Cerebellum (tissue), 4 donors: ENCODE measurements at places on chromosomes 12 and 14. TPM values are rescaled to one million over a fixed set of nuclear protein-coding genes. Genes with fewer than 3 reads are reported as not detected.

Gene ENDOU
- not detected for total RNA-seq

Gene TEX52
- total RNA-seq, result not detected

Gene KRT7
- total RNA-seq, result not detected

Gene SDR9C7
- 0.18 TPM for total RNA-seq

Gene EML1
- 26.8 TPM for total RNA-seq

Gene NID2
- total RNA-seq, result 35.4 TPM

Gene MUCL1
- total RNA-seq, result not detected

Gene DDN
- 0.64 TPM for total RNA-seq

Gene RASSF9
- 2.4 TPM for total RNA-seq

Gene CHGA
- total RNA-seq, result 26.8 TPM

Gene PRPF39
- total RNA-seq, result 67.6 TPM

Gene PMCH
- not detected for total RNA-seq

Gene KRT71
- 0.18 TPM for total RNA-seq

Gene IL25
- not detected for total RNA-seq

Gene PRR4
- 8.0 TPM for total RNA-seq

Gene RNASE2
- total RNA-seq, result not detected

Gene PRPF40B
- 22.8 TPM for total RNA-seq

Gene TMCC3
- total RNA-seq, result 14.2 TPM

Gene NAA30
- total RNA-seq, result 38.8 TPM

Gene DUSP6
- 30.8 TPM for total RNA-seq

Gene SLC17A8
- 8.8 TPM for total RNA-seq

Gene PZP
- total RNA-seq, result not detected

Gene CEBPE
- not detected for total RNA-seq

Gene SENP1
- total RNA-seq, result 33.0 TPM
